ENCODE measurements at places on chromosomes 11 and 22.
A peak's percentile ranks its signal among the peaks of the same experiment; 100 is the strongest.

- DNase-seq, result no peak
Measured at GRCh38 chr11:26621132-26621531, 49.1 kb upstream of the MUC15 start.

DNA sequence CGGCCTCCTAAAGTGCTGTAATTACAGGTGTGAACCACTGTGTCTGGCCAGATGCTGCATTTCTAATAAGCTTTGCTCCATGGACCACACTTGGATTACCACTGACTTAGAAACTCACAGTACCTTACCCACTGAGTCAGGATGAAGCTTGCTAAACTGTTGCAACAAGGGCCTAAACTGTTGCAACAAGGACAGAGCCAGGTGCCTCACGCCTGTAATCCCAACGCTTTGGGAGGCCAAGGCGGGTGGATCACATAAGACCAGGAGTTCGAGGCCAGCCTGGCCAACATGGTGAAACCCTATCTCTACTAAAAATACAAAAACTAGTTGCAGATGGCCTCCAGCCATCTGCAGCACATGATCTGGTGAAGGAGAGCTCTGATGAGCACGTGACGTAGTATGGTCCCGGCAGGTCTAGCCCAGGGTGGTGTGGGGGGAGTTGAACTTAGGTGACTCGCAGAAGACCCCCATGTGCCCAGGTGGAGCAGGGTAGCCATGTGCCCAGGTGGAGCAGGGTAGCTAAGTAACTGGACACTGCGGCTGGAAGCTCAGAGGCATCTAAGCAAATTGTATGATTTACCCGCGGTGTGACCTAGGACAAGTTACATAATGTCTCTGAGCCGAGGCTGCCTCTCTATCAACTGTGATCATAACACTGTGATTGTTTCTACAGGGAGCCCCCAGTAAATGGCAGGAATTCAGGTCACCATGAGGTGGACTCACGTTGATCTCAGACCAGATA, 8.4 kb downstream of the SLC25A45 start:
- DNase-seq, result no peak

DNA sequence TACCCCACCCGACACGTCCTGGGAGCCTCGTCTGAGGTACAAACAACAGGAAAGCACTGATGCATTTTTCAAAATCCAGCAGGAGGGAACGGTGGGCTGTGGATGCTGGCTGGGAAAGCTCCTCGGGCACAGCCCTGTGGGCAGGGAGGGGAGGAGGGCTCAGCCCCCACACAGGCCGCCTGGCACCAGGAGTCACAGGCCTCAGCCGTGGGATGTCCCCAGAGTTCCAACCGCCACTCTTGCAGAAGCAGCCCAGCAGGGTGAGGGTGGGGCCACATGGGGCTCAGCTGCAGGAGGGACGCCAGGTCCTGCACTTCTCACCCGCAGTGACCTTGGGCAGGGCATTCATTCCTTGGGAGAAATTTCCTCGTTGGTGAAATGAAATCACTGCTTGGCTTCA, 274.6 kb downstream of the BRD1 start:
- no peak for DNase-seq

DNA sequence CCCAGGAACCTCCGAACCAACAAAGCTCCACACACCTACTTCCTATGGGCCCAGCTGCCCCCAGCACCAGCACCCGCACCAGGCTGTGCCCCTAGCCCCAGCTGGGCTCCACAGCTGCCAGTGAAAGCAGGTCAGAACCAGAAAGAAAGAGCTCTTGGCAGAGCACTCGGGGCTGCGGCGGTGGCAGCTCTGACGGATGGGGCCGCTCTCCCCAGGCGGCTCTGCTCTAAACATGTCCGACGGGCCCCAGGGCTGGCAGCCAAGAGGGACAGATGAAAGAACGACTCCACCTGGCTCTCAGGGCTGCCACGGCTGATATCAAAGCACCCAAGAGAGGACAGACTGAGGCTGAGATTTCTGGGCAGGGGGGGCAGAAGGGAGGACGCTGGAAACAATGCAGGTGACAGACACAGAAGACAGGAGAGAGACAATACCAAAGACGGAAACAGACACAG, 25.7 kb downstream of the LRFN4 start:
- DNase-seq, result no peak

DNA sequence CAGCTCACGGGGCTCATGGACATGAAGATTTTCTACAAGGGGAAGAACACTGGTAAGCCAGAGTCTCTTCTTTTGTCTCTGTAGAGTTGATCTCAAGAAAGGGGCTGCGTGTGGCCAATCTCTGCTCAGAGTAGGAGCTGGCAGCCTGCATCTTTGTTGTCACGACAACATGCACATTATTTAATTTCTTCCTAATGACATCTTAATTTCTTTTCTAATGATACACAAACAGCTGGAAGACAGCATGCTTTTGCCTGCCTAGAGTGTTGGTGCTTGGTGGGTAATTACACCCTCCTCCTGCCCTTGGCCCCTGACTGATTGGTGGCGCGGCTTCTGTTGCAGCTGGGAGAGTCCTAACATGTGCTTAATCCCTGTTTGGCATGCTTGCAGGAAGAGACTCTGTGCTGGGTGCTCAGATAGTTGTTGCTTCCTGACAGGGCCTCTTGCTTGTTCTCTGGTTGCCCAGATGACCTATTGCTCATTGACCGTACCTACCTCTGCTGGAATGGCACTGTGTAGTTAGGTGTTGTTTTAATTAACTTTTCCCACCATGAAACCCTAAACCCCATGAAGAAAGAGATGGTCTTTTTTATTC, 106.9 kb upstream of the SORL1-AS1 start:
- no peak for DNase-seq

DNA sequence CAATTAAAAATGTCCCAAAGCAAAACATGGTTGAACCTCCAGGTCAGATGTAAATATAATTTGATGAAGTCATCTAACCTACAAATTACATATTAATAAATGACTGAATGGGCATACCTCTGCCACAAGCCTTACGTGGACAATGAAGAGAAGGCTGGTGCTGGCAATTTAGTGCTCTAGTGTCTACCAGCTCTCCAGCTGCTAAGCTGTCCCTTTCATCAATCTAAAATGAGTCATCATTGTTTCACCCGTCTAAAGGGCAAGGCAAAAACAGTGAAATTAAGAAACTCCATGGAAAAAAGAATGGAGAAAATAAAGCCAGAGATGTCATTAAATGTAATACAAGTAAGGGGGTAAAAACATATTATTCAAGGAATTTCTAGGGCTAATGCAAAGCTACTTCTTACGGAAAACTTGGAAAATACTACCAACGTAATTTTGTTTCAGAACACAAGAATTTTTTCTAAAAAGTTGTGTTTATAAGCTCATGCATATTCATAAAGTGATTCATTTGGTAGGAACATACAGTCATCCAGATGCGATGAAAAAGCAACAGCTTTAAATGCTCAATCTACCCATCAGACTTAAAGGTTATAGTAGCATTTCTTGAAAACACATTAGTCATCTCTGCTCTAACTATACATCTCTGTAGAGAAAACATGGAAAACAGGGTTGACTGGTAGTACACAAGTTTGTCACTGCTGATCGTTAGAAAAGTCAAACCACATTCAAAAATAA, 71.5 kb downstream of the SIK3 start:
- no peak for DNase-seq

GRCh38 chr11:63940786-63941185, 2.0 kb downstream of the NAA40 start:
- DNase-seq, result peak; percentile 68

DNA sequence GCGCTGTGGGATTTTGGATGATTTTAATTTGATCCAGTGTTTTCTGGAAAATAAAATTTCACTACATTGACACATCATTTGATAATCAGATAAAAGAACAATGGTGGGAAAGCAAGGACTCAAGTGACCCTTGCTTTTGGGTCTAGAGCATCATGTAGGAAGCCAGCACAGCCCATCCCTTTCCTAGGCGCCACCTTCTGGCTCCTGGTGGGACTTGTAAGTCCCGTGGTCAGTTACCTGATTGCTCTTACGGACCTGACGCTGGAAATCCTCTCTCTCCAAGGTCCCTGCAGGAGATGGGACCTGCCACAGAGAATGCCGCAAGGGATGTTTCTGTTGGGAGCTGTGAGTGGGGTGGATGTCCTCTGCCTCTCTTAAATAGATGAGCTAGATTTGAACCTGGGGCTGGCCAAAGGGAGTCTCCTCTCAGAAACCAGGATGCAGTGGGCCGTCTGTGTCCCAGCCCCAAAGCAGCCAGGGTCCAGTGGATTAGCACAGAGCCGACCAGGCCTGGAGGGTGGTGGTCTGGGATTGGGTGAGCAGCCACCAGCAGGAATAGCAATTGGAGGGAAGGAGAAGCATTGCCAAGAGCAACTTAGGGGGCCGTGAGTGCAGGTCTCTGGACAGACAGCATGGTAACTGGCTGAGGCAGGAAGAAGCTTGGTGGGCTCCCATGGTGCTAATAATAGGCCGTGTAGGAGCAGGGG, 21.7 kb downstream of the TIMP3 start:
- no peak for DNase-seq

DNA sequence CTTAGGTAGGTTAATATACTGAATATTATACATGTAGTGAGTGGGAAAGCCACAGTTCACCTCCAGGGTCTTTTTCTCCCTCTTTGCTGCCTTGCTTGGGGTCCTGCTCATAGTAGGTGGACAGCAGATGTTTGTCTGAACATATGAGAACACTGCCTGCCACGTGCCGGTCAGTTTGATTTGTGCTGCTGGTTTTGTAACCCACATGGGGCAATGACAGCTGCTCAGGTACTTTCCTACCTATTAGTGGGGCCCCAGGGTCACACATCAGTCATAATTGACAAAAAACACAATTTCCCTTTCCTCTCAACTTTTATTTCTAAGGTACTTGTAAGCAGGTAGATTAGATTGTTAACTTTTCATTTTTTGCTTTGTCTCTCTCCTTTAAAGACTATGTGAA, 43.8 kb downstream of the BMAL1 start:
- DNase-seq, result no peak

DNA sequence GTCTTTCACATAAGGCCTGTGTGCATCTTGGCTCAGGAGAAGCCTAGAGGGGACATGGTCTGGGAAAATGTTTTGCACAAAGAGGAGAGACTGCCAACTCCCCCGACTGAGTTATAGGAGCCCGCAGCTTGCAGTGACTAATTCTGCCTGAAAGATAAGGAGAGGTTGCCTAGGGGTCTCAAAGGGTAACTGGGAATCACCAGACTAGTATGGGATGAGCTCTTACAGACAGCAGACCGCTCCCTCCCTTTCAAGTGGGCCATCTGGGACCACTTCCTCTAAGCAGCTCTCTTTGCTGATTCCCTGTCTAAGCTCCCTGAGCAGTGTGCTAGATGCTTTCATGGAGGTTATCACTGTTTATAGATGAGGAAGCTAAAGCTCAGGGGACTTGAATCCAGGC, 105.1 kb downstream of the TENM4 start:
- DNase-seq, result no peak

- no peak for DNase-seq
Measured at GRCh38 chr11:9489080-9489765, 28.4 kb downstream of the ZNF143 start.

DNA sequence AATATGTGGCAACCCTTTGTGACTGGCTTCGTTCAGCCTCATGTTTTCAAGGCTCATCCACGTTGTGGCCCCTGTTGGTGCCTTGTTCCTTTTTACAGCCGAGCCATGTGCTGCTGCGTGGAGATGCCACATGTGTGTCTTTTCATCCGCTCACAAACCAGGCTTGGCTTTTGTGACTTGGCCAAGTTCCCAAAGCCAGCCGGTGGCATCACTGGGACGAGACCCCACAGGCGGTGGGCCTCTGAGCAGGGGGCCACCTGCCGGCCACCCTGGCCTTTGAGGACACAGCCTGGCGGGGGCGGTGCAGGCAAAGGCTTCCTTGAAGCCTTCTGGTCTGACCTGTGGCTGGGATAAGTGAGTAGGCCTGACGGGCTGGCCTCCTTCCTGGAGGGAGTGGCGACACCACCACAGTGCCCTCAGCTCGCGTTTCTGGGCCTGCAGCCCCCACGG, 10.5 kb downstream of the GRK2 start:
- DNase-seq, result peak; percentile 90

- DNase-seq, result no peak
Measured at GRCh38 chr11:19091366-19091765, 25.6 kb upstream of the ZDHHC13 start.

GRCh38 chr11:65321828-65322485, 7.3 kb downstream of the CDC42EP2 start:
- DNase-seq, result no peak

DNA sequence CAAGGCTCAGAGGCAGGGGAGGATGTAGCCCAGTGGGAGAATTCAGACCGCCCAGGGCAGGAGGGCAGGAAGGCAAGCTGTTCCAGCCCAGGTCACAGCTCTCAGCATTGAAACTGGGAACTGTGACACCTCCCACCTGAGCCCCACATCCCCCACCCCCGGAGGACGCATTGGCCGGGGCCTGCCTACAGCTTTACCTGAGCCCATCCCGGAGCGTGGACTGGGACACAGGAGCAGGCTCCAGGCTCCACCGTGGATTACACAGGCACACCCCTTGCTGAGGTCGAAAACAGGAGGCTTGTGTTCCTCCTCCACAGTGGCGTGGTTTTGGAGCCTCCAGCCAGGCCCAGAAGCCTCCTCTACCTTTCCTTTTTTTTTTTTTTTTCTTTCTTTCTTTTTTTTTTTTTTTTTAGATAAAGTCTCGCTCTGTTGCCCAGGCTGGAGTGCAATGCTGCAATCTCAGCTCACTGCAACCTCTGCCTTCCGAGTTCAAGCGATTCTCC, 9.1 kb upstream of the PGA3 start:
- DNase-seq, result no peak

- peak; percentile 9 for DNase-seq
Measured at GRCh38 chr11:61477727-61478148, 30.8 kb upstream of the LRRC10B start.

DNA sequence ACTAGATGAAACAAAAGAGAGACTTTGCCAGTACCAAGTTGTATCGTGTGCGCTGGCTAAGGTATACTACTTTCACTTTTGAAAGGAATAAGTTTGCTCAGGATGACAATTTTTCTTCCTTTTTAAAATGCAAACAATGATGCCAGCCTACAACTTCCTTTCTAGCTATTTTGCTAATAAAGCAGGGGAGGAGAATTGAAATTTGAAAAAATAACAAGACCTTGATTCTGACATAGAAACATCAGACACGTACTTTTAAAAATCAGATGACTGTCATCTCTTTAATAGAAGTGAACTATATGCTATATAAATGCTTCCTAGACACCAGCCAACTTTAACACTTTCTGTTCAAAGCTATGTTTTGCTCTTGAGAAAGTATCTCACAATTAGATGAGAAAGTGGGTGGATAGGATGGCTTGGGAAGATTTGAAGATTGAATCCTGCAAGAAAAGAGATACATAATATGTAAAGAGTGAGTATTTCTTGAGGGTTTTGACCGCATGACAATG, 41.7 kb upstream of the BLID start:
- no peak for DNase-seq

GRCh38 chr11:72951193-72951592, 137.0 kb downstream of the ATG16L2 start:
- DNase-seq, result peak; percentile 13

GRCh38 chr11:80383655-80384054, 942.8 kb upstream of the TENM4 start:
- no peak for DNase-seq

DNA sequence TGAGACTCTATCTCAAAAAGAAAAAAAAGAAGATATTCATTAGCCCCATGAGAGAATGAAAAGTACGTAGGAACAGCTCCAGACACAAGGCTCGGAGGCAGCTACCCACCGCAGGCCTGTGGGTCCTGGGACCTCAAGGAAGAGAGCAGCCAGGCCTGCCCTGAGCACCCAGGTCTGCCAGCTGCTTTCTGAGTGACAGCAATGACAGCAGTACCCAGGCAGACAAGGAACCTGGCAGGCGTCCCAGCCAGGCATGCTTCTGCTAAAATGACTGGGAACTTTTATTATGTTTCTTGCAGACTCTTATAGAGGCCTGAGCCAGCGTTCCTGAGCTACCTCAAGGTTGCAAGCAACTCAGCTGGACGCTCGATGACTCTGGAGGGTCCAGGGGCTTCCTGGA, 31.6 kb downstream of the CPT1A start:
- DNase-seq, result no peak

GRCh38 chr11:105960252-105961245, 61.5 kb downstream of the MSANTD4 start:
- no peak for DNase-seq
